HFFc6 (cell line): ENCODE measurements at places on chromosomes 7 and 10. TPM values are rescaled to one million over a fixed set of nuclear protein-coding genes. Genes with fewer than 3 reads are reported as not detected.

VWC2 gene
- total RNA-seq: not detected in 3 replicates

LRRC61 gene
- total RNA-seq: not detected in 3 replicates

GRCh38 chr10:86523348-86523747 lies 1.8 kb upstream of the WAPL start:
- DNase-seq: no peak

- no peak for DNase-seq
Measured at GRCh38 chr7:36568452-36568849, 155.8 kb downstream of the AOAH start.

- no peak for DNase-seq
Measured at GRCh38 chr10:43120116-43120928, 17.9 kb upstream of the CSGALNACT2 start.

WDFY4 gene
- not detected in 3 replicates for total RNA-seq

DNA sequence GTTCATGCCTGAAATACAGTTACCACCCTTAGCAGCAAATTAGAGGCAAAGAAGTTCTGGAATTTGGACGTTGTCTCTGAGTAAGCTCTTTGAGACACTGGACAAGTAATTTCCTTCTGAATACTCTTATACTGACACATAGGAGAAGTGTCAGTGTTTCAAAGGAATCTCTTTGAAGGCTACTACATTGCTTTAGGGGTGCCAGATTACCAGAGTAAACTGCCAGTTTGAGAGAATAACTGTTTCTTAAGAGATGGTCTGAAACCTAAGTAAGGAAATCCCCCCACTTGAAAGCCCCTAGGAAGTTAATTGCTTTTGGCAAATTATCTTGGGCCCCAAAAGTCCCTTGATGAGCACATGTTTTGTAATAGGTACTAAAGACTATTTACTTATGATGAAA lies 3.4 kb downstream of the FAS start:
- DNase-seq: peak; percentile 51

CCL24 gene
- not detected in 3 replicates for total RNA-seq

CXCL12 gene
- 133 to 241 TPM (median 141 TPM) in 3 replicates for total RNA-seq

IKZF5 gene
- total RNA-seq: 9.4 to 13.6 TPM (median 10.8 TPM) in 3 replicates

GRCh38 chr10:91813251-91813650 lies 15.0 kb downstream of the TNKS2 start:
- DNase-seq: no peak

GRCh38 chr10:28294809-28295208 lies 8.1 kb downstream of the MPP7 start:
- no peak for DNase-seq

DNA sequence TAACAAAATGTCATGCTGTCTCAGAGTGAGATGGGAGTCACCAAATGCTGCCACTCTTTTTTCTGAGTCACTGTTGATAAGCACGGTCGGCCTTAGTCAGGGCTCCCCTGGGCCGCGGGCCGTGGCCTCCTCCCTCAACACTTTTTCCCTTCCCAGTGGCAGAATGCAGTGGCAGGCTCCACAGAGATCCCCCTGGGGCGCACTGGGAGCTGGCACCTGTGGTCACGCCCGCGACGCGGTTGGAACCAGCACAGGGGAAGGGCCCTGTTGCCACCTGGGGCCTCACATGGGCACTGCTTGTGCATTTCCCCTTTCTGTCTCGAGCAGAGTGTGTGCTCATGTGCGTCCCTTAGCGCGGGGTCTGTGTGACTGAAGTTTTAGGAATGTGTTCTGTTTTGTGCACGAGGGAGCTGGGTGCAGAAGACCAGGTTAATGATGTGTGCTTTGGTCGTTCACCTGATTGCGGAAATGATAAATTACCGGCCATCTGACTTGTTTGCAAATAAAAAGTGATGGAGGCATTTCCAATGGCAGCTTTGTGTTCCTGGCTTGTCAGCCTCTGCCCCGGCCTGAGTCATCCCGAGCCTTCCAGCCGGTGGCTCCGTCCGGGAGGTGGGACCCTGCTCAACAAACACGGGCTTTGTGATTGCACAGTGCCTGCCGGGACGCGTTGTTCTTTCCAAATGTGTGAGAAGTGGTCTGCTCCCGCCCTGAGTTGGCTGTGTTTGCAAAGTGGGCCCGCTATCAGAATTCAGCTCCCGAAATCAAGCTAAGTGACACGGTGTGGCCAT lies 100.7 kb downstream of the NKX6-2 start:
- no peak for DNase-seq
